ENCODE measurements at places on chromosomes 2 and 18.

- DNase-seq, result no peak
Observed at GRCh38 chr2:172736424-172737174, 954 bp downstream of the RAPGEF4 start.

DNA sequence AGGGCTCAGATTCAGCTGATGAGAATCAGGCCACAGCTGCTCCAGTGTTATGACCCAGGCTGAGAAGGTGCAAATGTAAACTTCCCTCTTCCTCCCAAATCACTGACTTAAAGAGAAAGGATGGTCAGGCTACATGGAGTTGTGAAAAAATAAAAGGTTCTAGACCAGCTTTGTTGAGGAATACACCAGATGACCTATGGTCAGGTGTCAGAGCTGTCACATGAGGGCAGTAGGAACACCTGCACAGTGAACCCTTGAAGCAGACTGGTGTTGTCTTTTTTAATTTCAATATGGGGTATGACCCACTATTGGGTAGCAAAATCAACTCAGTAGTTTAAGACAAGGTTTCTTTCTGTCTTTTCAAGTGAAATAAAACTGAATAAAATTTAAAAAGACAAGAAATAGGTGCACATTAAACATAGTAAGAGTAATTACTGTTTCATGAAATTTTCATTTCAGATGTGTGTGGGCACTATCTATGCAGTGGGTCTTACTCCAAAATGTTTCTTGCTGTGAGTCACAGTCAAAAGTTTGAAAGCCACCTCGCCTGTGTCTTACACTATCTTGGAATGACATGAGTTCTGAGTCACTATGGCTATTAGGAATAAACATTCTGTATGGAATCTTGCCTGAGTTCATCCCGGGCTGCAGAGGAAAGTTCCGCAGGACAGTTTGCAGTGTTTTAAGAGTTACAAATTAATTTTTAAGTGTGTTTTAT lies 83.6 kb downstream of the ACVR1 start:
- DNase-seq, result no peak

DNA sequence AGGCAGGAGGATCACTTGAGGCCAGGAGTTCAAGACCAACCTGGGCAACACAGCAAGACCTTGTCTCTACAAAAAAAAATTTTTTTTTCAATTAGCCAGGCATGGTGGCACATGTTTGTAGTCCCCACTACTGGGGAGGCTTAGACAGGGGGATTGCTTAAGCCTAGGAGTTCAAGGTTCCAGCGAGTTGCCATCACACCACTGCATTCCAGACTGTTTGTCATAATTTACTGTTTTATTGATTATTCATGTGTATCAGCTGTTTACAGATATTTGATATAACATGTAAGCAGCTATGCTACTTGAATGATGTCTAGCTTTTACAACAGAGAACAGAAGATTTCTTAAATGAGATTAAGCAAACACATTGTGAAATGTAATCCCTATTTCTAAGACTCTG lies 35.3 kb downstream of the DSG2 start:
- DNase-seq, result no peak

DNA sequence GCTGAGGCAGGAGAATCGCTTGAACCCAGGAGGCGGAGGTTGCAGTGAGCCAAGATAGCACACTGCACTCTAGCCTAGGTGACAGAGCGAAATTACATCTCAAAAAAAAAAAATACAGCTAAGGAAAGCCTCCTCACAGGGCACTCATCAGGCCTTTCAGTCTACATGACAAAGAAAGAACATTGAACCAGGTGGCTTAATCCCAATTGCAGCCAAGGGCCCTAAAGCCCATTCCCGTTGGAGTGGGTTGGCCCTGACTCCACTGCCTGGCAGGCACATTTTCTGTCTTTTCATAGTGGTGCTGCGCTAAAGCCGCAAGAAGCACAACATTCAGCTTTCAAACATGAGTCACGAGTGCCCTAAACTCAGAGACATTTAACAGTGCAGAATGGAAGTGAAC lies 372.5 kb downstream of the RNF144A start:
- no peak for DNase-seq

DNA sequence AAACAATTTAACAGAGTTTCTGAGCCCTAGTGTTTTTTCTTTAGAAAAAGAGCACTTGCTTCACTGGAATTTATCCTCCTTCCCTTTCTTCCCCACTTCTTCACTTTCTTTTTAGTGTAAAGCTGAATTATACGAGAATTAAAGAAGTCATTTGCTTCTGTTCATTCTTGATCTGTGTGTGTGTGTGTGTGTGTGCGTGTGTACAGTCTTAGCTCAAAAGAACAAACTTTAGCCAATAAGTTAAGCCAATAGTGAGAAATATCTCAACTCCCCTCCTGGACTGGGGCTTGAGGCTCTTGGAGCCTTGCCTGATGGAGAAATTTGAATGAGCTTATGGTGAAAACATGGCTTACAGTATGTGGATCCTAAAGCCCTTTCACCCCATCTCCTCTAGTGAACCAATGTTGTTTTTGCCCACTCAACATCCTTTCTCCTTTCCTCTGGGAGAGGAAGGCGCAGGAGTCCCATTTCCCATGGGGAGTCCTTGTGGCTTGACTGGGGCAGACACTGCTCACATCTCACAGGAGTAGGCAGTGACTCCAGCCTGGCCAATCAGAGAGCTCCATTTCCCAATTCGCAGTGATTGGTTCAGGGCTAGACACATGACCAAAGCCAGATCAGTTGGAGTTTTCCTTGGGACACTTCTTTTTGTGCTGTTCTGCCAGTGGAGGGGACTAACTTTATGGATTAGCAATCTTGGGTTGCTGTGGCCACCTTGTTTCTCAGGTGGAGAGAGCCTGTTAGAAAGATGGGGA lies 16.3 kb upstream of the MYO3B start:
- DNase-seq, result no peak

GRCh38 chr2:201402651-201403562 lies 45.8 kb upstream of the FLACC1 start:
- DNase-seq, result no peak

GRCh38 chr2:175432793-175433192 lies 251.3 kb upstream of the ATP5MC3 start:
- DNase-seq, result no peak

GRCh38 chr2:22756276-22757043 lies 628.5 kb upstream of the KLHL29 start:
- no peak for DNase-seq

DNA sequence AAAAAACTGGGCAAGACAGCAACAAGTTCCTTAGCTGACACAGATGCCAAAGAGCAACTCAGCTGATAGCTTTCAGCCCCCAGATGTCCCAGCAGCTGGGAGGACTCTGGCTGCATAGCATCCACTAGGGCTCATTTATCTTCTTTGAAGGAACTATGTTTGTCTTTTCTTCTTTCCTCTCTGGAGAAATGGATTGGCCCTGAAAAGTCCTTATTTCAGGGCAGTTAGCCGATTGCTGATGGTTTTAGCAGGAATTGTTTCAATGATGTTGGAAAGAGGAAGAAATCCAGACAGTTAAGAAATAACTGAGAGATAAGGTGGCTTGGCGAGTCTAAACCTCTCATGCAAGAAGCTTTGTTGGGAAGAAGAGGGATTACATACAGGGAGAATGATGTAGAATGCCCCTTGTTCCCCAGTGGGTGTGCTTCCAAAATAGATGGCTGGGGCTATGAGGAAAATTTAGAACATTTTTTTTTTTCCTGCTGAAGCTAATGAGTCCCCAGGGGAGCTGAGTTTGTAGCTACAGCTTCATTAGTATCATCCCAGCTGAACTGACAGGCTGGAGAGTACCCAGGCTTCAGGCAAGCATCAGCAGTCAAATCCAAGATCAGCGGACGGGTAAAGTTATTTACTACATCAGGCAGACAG lies 33.6 kb upstream of the SERPINE2 start:
- DNase-seq, result no peak

DNA sequence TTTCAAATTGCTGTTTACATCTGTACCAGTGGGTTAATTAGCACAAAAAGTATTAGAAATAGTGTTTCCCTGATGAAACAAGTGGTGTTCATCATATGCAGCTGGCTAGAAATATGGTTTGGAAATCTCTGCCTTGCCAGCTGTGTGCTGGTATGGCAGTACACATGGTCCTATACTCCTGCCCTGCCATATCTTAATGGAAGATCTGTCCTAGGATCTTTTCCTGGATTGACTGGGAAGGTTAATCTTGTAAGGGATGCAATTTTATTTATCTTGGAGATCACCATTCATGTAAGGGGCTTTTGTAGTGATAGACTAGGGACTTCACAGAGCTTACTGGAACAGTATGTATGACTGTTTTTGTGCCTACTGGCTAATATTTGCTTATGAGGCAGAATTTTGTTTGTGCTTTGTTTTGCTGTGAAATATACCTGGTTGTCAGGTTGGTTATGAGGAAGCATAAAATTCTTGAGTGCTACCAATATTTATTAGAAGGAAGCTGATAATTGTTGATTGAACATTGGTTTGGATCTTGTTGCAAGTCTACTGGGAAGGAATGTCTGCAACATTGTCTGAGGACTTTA lies 73.5 kb downstream of the GULP1 start:
- DNase-seq, result no peak

DNA sequence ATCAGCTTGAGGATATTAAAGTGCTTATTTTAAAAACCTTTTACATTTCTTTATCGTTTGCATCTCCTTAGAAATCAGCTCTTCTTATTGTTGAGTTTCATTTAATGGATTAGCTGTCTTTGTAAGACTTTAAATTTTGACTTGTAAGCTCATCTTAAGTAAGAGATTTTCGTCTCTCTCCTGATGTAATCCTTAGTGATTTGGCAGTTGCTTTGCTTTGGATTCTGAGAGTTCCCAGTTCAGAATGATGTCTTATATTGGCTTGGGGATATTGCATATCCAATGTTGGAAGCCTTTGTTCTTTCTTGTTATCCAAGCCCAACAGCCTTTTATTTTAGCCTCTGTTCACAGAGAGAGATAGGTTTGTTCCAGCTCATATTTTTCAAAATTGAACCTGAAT lies 212.1 kb downstream of the ARL6IP6 start:
- DNase-seq, result no peak

DNA sequence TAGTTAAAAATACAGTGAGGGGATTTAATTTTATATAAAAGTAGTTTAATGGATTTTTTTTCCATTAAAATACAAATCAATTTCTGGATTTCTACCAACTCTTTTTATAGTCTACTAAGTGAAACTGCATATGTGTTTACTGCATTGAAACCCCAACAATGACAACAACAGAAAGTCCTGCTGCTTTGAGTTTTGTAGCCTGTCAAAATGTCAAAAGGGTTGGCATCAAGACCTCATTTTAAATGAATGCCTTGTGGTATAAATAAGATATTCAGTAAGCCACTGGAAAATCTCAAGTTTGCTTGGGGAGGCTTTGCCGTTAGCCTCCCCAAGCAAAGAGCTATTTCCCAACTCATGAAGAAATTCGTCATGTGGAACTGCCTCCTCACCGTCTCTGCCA lies 440.3 kb upstream of the HNMT start:
- no peak for DNase-seq

DNA sequence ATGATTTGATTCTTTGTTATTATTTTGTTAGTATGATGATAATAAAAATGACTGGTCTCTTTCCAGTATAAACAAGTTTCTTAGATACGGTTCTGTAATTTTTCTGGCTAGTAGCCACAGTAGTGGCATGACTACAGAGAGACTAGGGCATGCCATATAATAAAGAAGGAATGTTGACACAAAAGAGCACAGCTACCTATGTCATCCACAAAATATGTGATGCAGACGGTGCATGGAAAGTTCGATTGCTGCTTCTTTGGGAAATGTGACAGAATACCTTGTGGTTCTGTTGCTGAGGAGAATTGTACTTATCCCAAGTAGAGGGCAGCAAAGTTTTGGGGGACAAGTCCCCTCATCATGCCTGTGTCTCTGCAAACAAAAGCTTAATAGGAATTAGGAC lies 26.1 kb upstream of the SETBP1 start:
- no peak for DNase-seq

Measured in activated naive CD4-positive, alpha-beta T cell treated with Interleukin-2 at 50 U/mL for 16 hours (primary cell).